ENCODE measurements at places on chromosomes 11 and 22. TPM values are rescaled to one million over a fixed set of nuclear protein-coding genes. Genes with fewer than 3 reads are reported as not detected.

DNA sequence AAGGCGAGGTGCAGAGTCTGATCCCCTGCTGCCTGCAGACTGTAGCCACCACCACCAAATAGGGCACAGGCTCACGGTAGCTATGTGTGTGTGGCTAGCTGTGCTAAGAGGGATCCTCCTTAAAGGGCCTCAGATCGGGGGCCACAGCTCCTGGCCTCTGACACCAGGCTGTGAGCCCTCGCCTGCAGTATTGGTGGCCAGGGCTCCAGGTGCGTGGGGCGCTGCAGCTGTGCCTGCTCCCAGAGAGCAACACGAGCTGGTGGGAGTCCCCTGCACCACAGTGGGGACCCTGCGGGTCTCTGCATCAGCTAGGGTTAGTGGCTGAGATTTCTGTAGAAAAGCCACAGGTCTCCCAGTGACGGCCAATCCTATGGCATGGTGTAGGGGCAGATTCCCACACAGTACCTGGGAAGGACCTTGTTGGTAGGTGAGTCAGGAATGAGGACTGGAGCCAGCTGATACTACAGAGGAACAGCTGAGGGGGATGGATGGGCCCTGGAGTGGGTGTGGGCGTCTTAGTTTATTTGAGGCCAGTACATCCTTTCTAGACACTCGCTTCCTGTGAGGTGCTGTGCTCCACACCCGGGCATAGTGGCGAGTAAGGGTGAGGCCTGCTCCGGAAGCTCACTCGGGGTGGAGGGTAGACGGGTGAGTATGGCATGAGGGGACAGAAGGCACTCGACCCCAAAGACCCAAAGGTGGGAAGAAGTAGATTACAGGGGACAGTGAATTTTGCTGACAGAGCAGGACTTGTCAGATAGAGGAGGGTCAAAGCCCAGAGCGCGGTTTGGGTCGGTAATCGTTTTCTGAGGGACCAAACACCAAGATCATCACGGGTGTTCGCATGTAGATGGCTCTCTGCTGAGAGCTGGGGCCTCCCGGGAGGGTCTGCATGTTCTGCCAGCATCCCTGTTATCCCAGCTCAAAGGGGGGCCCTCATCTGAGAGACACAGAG is 212.5 kb downstream of the TBC1D22A start:
- DNase-seq: no peak

GRCh38 chr11:1752907-1753228 is 2.5 kb upstream of the IFITM10 start:
- no peak for DNase-seq

DNA sequence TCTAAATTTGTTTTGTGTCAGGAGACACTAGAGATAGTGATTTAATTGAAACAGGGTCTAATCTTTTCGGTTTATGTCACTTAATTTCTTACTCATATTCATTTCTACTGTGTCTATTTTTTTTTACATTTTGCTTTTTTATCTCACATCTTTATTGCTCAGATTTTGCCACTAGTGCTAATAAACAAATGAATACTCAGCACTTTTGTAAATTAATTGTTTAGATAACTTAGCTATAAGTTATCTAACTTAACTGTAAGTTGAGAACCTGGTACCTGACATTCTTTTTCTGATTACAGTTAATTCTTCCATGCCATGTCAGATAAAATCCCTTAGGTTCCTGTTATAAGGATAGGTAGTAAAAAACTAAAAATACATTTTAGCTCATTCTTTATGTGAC is 22.1 kb upstream of the OR5M8 start:
- no peak for DNase-seq

GRCh38 chr22:18071968-18072310 is 5.9 kb upstream of the PEX26 start:
- no peak for DNase-seq

DNA sequence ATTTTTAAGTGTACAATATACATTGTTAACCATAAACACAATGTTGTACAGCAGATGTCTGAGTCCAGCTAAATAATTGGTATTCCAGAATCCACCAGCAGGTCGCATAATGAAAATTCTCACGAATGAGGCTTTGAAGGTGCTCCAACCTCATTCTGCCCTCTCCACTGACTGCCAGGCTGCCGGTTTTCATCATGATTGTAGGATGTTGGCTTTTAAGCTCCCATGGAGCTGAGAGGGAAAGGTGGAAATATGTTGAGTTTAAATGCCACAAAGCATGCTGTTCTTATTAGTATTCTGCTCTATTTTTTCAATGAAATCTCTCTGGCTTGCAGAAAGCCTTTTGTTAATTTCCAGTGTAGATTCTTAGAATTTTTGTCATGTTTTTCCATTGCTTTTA is 337.2 kb upstream of the DDI1 start:
- no peak for DNase-seq

DNA sequence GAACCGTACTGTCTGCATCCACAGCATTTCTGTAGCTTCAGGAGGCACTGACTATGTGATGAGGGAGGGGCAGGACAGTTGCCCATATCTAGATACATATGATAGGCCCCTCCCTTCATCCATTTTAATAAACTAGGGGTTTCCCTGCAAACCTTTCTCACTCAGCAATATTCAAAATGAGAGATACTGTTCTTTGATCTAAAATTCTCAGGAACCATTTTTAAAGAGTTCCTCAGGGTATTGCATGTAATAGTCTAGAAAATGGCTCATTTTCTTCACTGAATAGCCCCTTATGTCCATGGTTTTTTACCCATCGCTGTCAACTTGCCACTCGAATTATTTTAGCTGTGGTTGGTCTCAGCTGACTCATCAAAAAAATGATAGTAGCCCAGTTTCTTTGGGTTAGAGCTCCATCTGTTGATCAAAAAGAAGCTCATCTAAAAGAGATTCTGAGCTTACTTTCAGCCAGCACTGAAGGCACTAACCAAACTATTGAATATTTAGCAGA is 37.0 kb upstream of the DNAJB7 start:
- peak; percentile 67 for DNase-seq

DNA sequence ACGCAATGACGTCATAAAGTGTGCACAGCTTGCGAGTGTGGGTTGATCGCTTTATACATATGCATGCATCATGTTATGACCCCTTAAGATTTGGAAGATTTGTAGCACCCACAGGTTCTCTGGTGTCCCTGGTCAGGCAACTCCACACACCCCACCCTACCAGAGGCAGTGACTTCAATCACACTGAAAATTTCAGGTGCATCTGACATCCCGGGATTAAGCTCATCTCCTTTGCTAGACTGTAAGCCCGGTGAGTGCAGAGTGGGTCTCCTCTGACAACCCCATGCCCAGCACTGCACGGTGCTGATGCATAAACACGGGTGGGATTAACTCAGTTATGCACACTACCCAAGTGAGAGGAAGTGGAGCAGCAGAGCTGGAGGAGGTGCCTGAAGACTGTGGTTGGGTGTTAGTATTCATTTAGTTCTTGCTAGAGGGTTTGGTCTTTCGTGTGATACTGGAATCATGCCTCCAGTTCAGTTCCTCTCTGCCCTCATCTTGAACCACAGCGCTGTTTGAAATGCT is 6.5 kb downstream of the ARSA start:
- no peak for DNase-seq

DNA sequence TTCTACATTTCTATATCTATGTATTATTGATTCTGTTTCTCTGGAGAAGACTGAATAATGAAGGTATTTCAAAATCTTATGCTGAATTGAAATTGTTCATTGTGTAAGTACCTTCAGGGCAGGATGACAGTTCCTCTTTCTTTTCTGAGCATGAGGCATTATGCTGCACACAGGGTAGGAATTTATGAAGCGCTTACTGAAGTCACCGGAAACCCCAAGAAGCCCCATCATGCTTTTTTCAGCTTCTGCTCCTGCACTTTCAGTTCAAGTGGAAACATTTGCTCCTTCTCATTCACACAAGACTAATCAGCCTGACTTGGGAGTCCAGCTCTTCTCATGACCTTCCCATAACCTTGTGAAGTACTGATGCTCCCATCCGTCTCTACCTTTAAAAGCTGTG is 314.7 kb upstream of the SORL1-AS1 start:
- DNase-seq: no peak

DNA sequence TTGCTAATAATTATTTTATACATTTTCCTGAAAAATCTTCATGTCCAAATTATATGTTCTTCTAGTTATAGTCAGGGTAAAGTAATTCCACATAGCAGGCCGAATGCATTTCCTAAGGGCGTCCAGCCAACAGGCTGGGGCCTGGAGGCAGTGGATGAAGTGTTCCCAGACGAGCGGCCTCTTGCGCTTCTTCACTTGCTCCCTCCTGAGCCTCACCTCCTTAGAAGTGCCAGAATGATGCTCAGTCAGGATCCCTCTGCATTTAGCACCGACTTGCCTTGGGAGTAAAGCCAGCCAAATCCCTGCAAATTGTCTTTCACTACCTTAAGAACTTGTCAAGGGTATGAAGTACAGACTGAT is 1.5 kb downstream of the OLFML1 start:
- no peak for DNase-seq

GRCh38 chr22:22666307-22667091 is 22.1 kb downstream of the GGTLC2 start:
- DNase-seq: no peak

DNA sequence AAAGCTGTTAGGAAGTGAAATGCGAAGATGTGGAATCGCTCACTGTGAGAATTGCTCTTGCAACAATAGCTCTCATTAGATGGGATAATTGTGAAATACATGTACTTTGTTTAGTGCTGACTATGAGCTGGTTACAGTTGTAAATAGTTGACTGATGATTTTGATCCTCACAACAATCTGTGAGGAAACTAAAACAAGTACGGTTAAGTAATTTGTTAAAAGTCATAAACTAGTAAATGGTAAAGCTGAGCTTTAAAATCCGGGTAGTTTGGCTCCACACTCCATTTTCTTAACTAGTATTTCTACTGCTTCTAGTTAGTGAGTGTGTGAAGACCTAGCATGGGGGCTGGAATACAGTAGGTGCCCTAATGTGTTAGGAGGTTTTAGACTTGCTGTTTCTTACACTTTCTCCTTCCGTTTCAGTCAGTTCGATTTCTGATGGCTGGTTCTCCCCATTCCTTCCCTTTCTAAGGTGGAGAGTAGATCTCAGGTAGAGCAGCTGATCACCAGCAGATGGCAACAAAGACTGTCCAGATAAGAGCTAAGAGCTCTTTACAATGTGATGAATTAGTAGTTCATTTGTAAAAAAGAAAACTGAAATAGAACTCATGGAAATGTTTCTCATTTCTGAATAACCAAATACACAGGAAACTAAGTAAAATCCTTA is 16.3 kb upstream of the CYP2R1 start:
- DNase-seq: no peak

GRCh38 chr11:8006349-8006977 is 19.3 kb downstream of the EIF3F start:
- peak; percentile 39 for DNase-seq

GRCh38 chr22:37420686-37421467 is 6.4 kb downstream of the ELFN2 start:
- DNase-seq: no peak

DNA sequence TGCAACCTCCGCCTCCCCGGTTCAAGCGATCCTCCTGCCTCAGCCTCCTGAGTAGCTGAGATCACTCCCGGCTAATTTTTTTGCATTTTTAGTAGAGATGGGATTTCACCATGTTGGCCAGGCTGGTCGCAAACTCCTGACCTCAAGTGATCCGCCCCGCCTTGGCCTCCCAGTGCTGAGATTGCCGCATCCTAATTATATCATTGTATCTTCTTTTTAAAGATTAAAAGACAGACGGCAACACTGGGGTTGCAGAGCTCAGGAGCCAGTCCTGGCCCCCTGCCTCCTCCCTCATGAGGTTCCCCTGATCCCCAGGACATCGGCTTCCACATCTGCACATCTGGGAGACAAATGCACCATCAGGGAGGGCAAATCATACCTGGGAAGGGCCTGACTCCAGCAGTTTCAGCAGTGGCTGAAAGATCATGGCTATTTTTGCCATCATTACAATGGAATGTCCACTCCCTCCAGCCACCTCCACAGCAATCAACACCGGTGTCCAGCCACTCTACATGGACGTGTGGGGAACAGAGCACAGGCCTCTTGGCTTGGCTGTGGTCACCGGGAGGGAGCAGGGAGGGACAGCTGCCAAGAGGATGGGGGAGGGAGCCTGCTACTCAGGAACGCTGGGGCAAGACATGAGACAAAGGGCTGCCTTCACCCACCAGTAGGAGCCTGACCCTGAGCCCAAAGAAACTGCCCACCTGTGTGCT is 9.2 kb upstream of the CELSR1 start:
- peak; percentile 75 for DNase-seq

SEC14L6 gene
- total RNA-seq: 0.33 TPM

CCDC179 gene
- not detected for total RNA-seq

IRAG1 gene
- 1.3 TPM for total RNA-seq

OR5A1 gene
- total RNA-seq: not detected

OR52I1 gene
- total RNA-seq: 0.15 TPM

RIMBP3B gene
- total RNA-seq: 0.18 TPM

LUZP2 gene
- 0.15 TPM for total RNA-seq
